Activated CD4-positive, alpha-beta T cell treated with anti-CD3 and anti-CD28 coated beads, Interleukin-2, amount 50 U/mL, for 48 hours (primary cell): ENCODE measurements at places on chromosomes 13 and 19.

DNA sequence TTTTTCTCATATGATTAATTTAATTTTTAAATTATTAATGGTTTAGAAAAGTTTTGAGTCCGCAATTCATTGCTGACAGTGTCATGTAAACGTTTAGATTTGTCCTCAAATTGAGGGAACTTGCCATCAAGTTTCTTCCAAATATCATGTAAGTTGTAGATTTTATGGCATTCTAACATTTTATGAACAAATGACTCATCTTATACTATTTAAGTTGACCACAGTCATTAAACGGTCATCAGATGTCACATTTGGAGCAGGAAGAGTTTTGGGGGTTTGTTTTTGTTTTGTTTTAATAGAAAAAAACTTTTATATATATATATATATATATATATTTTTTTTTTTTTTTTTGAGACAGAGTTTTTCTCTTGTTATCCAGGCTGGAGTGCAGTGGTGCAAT lies 4.3 kb downstream of the ZNF114 start:
- DNase-seq: no peak

- no peak for DNase-seq
Measured at GRCh38 chr13:57629821-57630235, 1.7 kb upstream of the PCDH17 start.

DNA sequence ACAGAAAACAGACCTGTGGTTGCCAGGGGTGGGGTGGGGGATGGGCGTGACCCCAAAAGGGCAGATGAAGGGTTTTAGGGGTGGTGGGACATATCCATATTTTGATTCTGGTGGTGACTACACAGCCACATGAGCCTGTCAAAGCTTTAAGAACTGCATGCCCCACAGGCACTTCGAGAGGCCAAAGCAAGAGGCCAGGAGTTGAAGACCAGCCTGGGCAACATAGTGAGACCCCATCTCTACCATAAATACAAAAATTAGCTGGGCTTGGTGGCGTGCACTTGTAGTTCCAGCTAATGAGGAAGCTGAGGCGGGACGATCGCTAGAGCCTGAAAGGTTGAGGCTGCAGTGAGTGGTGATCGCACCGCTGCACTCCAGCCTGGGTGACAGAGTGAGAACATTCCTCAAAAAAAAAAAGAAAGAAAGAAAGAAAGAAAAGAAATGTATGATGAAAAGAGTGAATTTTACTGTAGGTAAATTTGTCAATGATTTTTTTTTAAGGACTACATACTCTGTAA lies 18.9 kb upstream of the BCL3 start:
- no peak for DNase-seq

DNA sequence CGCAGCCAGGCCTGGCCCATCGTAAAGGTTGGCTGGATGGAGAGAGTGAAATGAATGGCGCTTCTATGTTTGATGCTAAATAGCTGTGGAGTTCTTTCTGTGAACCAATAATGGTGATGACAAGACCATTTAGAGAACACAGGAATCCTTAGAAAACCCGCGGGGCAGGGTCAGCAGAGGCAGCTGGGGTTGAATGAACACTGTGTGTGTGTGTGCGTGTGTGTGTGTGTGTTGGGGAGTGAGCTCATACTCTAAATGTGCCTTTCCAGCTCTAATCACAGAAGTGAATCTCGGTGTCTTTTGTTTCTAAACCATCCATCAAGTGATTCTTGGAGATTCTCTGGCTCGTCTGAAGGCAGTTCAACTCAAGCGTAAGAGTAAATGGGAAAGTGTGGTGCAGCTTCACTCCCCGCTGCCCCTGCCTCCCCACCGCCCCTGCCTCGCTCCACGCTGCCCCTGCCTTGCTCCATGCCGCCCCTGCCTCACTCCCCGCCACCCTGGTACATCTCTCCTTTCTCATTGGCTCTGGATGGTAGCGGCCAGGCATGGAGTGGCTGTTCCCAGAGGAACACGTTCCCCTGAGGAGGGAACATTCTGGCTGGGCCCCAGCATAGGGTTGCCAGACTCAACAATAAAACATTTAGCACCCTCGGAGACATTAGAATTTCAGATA lies 21.2 kb downstream of the TMPRSS9 start:
- DNase-seq: no peak

- DNase-seq: no peak
Measured at GRCh38 chr13:106373304-106373988, 162.0 kb downstream of the EFNB2 start.

- no peak for DNase-seq
Measured at GRCh38 chr13:75021151-75021550, 460.8 kb downstream of the TBC1D4 start.

DNA sequence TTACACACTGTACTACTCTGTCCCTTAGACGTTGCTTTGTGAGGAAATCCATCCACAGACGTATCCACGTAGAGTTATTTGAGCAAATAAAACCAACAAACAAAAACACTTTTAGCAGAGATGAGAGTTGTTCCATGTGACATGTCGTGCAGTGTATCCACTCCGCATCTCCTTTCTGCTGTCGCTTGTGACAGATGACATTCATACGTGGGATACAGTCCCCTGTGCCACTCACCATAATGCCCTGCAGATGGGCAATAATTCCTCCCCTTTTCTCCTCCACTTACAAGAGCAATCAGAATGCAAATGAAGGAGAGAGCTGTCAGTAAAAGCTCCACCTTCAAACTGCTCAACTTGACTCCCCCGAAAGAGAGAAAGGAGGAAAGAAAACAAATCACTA lies 26.0 kb downstream of the IRS2 start:
- DNase-seq: no peak

- no peak for DNase-seq
Measured at GRCh38 chr19:38698225-38699026, 45.8 kb downstream of the CAPN12 start.

DNA sequence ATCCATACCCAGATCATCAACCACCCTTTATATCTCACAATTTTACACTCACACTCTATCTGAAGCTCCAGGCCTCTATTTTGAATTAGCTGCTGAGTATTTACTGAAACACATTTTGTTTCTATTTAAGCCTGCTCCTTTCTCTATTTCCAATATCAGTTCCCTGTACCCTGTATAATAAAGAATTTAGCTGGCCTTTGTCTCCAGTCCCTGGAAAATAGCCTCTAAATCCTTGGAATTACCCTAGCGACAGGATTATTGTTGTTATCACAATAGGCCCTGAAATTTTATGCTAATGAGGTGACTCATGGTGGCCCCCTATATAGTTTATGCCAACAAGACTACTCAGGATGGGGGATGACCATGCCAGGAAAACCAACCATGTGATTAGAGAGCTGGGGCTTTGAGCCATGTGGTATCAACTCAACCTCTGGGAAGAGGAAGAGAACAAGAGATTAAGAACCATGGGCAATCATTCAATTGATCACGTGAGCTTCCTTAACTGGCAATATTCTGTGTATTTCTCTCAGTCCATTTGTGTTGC lies 72.7 kb downstream of the KATNAL1 start:
- DNase-seq: no peak

GRCh38 chr13:23876265-23876664 lies 12.9 kb downstream of the MIPEP start:
- no peak for DNase-seq

DNA sequence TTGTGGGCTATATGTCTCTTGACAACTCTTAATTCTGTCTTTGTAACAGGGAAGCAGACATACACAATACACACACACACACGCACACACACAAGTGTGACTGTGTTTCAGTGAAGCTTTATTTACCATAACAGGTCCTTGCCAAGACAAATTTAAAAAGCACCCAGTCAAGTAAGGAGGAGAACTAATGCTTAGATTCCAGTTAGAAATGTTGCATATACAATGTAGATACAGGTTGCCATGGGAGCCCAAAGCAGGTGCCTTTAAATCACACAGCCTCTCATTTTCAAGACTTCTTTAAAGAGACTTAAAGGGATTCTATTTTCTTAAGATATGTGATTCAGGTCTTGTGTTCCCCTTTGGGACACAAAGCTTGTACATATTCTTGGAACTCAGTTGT lies 1551.9 kb downstream of the EFNB2 start:
- DNase-seq: no peak

DNA sequence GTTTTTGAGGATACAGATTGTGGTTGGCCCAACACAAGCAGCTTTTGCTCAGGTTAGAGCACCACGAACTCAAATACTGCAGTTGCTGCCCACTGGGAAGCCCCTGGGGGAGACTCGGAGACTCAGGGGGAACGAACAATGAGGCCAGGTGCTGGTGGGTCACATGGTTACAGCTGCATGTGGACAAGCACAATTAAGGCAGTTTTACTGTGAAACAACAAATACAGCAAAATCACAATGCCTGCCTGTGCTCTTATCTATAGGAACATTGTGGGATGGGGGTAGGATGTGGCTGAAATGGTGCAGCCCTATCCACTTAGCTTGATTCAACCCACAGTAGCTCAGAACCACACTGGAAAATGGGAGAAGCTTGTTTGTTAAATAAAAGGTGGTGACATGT lies 119.7 kb upstream of the SPATA13 start:
- no peak for DNase-seq

DNA sequence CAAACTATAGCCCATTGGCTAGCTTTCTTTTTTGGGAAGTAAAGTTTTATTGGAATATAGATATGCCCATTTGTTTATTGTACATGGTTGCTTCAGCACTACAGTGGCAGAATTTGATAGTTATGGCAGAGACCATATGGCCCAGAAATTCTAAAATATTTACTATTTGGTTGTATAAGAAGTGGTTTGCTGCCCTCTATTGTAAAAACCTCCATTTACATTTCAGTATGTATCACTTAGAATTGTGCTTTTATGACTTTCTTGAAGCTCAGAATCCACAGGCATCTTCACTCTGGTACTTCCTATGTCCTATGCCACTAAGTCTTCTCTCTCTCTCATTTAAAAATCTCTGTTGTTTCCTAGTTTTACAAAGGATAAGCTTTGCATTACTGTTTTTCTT lies 37.7 kb downstream of the DLEU7 start:
- DNase-seq: no peak

DNA sequence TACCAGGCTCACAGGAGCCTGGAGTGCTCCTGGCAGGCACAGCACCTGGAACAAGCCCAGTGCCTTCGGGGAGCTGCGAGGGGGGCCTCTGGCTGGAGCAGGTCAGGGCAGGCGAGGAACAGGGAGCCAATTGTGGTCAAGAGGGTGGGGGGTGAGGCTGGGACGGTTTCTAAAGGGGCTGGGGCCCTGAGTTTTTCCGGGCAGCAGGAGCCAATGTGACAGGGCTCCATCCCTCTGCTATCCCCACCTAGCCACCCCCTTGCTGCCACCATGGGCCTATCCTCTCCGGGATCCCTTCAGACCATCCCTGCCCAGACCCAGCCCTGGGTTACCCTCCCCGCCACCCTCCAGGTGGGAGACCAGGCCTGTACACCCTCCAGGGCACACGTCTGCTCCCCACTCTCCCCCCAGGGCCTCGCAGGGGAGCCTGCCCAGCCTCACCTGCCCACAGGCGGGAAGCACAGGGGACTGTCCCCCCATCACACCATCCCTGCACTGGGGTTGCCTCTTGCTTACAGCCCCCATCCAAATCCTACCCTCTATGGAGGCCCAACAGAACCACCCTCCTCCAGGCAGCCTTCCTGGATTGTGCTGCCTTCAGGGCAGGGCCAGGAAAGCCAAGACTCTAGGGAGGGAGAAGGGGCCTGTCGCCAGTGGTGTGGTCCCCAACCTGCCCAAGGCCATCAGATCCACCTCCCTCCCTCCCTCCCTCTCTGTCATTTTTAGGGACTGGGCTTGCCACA lies 121.0 kb downstream of the URI1 start:
- no peak for DNase-seq

DNA sequence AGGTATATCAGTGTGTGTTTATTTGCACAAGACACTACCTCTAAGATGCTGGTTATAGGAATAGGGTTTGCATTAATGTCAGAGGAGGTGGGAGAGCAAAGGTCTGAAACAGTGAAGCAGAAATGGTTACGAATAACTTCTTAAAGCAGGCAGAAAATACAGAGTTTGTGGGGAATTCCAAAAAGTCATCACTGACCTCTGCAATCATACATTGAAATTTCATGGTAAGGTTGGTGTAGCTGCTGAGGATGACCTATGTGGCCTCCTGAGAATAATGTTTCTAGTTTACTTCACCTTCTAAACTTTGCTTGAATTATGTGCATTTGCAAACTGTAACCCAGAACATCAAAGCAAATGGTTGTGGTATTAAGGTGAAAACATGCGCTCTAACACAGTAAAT lies 280.1 kb downstream of the PCDH20 start:
- DNase-seq: no peak

DNA sequence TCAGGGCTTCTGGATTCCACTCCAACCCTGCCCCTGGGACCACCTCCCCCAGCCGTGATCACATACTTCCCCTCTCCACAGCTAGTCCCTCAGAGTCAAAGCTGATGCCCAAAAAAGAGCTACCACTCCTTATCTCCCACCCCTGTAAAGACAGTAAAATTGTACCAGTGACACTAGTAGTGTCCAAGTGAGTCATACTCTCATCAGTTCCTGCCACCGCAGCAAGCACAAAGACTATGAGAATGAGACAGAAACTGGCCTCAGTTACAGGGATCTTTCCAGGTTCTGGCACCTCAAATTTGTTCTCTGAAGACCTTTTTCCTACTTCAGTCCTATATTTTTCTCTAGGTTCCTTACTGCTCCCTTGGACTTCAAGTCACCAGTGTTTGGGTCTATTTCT lies 144.2 kb downstream of the SPRY2 start:
- no peak for DNase-seq

- no peak for DNase-seq
Measured at GRCh38 chr19:16544473-16545231, 2.4 kb upstream of the CHERP start.

- no peak for DNase-seq
Measured at GRCh38 chr13:47226516-47226915, 329.7 kb upstream of the HTR2A start.

- DNase-seq: no peak
Measured at GRCh38 chr13:45799451-45799850, 52.1 kb downstream of the SIAH3 start.

GRCh38 chr19:42229855-42230351 lies 9.8 kb downstream of the ZNF526 start:
- DNase-seq: no peak

- no peak for DNase-seq
Measured at GRCh38 chr13:38730332-38730731, 43.5 kb downstream of the FREM2 start.

DNA sequence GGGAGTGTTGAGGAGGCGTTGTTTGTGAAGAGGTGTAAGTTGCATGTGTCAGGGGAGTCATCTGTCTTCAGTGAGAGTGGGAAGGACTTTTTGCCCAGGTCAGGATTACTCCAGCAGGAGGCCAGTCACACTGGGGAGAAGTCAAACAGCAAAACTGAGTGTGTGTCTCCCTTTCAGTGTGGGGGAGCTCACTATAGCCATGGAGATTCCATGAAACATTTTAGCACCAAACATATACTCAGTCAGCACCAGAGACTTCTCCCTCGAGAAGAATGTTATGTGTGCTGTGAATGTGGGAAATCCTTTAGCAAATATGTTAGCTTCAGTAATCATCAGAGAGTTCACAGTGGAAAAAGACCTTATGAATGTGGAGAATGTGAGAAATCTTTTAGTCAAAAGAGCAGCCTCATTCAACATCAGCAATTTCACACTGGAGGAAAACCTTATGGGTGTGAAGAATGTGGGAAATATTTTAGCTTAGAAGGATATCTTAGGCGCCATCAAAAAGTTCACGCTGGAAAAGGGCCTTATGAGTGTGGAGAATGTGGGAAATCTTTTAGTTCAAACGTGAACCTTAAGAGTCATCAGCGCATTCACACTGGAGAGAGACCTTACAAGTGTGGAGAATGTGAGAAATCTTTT lies 8.4 kb upstream of the ZNF587 start:
- DNase-seq: no peak

- no peak for DNase-seq
Measured at GRCh38 chr19:43610493-43610892, 1.4 kb upstream of the SRRM5 start.

GRCh38 chr13:24361852-24362366 lies 52.5 kb downstream of the C1QTNF9 start:
- DNase-seq: no peak

- DNase-seq: no peak
Measured at GRCh38 chr13:96817336-96817941, 176.8 kb downstream of the OXGR1 start.
